ENCODE measurements at places on chromosomes 16 and 17.

- no peak for DNase-seq
Observed at GRCh38 chr16:23914946-23915530, 79.3 kb downstream of the PRKCB start.

- DNase-seq = no peak
Observed at GRCh38 chr17:48576479-48577309, 1.5 kb downstream of the HOXB4 start.

DNA sequence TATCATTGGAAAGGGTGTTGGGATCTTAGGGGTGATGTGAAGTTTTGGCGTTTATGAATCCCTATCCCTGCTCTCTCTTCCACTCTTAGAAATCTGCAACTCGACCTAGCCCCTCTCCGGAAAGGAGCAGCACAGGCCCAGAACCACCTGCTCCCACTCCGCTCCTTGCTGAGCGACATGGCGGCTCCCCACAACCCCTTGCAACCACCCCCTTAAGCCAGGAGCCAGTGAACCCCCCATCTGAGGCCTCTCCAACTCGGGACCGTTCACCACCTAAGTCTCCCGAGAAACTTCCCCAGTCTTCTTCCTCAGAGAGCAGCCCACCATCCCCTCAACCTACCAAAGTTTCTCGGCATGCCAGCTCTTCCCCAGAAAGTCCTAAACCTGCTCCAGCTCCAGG is 9.0 kb downstream of the SRRM2 start:
- DNase-seq = no peak

DNA sequence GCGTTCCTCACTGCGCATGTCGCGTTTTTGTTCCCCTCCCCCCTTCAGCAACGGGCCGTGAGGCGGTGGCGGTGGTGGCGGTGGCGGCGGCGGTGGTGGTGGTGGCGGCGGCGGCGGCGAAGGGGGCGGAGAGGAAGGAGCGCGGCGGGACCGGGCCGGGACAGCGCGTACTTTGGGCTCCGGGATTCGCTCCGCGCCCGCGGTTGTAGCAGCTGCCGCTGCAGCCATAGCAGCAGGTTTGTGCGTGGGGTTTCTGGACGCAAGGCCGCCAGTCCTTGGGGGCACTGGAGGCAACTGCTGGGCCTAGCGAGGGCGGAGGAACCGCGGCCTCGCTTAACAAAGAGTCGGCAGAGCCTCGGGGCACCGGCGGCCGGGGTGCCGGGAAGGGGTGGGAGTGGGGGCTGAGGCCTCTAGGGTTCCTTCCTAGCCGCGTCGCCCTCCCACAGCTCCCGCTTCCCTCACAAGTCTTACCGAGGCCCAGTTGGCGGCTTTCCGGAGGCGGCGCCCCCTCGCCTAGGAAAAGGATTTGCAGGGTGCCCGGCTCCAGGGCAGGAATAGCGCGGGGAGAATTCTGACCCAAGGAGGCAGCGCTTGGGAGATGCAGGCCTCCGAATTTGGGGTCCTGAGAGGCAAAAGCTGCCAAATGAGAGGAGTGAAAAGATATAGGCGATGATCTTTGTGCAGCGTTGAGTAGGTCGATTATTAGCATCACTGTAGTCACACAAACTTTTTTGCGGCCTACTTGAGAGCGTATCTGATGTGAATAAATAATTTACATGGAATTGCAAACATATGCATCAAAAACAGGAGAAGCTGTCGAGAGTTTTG is at the start of gene DDX42:
TSS of gene DDX42 (plus strand) at position 30 of the 828 bp plus-strand sequence. CDS start 12,880 bp downstream, outside the sequence.
- DNase-seq = peak; percentile 56

GRCh38 chr16:9151597-9151996 is 60.2 kb downstream of the HAPSTR1 start:
- peak; percentile 55 for DNase-seq

- no peak for DNase-seq
Observed at GRCh38 chr17:49510059-49510719, 15.1 kb downstream of the NGFR start.

- DNase-seq = no peak
Observed at GRCh38 chr16:56630134-56630533, 2.3 kb upstream of the MT1M start.

- peak; percentile 19 for DNase-seq
Observed at GRCh38 chr17:69485901-69486643, 71.6 kb downstream of the MAP2K6 start.

All from fibroblast of skin of right quadriceps (primary cell).